CD4-positive, alpha-beta T cell (primary cell): ENCODE measurements at places on chromosomes 5 and 9.

GRCh38 chr9:105264380-105264779, 19.9 kb downstream of the SLC44A1 start:
- DNase-seq = no peak

DNA sequence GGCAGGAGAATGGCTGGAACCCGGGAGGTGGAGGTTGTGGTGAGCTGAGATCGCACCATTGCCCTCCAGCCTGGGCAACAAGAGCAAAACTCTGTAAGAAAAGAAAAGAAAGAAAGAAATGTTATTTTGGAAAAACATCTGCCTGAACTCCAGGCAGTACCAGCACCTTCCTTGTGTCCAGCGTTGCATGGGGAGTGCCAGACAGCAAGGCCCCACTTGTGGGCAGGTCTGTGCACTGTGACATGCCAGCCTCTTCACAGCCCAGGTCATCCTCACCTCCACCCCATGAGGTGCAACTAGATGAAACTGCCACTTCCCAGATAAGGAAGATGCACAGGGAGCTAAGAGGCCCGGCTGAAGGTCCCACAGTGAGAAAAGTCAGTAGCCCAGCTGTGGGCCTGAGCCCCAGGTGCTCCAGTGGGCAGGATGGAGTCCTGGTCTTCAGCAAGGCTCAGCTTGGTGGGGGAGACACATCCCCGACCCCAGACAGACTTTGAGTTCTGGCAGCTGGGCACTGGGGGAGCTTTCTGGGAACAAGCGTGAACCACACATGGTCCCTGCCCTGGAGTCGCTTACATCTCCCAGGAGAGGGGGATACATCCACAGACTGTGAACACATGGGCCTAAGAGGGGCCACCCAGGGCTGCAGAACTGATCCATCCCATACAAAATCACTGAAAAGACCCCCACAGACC, 146.9 kb upstream of the IER5L start:
- DNase-seq = no peak

DNA sequence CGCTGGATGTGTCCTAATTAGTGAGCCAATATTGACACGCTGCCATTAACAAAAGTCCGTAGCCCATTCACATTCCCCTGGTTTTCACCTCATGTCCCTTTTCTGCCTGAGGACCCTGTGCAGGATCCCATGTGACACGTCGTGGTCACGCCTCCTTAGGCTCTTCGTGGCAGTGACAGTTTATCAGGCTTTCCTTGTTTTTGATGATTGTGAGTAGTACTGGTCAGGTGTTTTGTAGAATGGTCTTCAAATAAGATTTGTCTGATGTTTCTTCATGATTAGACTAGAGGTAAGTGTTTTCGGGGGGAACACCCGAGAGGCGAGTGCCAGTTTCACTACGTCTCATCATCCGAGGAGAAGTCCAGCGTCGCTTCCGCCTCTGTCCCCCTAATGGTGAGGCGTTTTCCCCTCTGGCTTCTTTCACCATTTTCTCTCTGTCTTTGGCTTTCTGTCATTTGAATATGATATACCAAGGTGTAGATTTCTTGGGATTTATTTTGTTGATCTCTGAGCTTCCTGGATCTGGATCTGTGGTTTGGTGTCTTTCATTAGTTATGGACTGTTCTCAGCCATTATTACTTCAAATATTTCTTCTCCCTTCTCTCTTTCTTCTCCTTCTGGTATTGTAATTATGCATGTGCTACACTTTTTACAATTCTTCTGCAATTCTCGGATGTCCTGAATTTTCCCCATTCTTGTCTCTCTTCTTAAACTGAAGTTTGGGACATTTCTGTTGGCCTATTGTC, 57.3 kb downstream of the TRIP13 start:
- no peak for DNase-seq

- no peak for DNase-seq
These were observed 144.5 kb downstream of the GCNT1 start for GRCh38 chr9:76603448-76603895.

- DNase-seq = no peak
These were observed 109.2 kb downstream of the OSTF1 start for GRCh38 chr9:75197561-75197960.

DNA sequence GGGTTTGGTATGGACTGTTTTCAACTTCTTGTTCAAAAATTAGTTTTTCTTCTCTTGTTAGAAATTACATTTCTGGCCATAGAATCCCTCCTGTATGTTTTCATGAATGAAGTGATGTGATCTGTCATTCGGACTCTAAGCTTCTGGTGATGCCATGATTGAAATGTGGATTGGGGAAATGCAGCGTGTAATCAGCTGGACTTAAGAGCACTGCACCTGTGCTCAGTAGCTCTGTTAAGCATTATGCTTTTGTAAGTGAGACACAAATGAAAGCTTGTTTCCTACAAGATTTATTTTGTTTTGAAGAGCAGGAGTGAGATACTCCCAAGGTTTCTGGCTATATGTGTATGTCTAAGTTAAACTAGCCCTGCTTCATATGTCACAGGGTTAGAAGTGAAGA, 24.0 kb upstream of the FAM120AOS start:
- DNase-seq = no peak

DNA sequence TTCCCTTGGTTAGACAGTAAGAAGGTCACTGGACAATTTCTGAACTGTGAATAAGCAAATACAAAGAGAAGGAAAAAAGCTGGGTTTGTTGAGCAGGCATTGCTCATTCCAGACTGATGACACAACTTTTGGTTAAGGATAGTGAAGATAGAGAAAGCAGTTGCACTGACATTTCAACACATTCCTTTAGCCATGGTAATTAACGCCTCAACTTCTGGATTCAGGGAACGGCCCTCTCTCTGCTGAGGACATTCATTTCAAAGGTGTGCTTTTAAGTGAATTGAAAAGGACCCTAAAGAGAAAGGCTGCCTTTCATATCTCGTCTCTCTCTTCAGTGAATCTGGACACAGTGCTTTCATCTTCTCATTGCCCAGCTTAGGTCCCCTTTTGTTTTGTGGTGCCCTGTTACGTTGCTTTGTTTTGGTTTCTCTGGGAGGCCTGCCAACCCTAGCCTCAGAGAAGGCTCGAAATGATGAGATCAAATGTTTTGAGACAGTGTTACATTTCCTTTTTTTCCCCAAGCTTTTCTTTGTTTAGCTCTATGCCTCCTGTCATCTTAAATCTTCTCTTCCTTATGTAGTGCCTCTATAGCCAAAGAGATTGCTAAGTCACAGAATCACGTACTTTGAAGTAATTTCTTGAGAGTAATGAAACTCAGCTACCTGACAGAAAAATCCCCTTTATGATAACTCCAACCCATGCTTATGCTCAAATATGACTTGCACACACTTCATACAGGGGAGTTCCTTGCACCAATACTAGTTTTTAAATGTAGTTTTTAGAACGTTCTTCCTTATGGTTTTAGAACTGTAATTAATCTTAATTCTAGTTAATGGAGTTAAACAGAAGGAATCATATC, 94.4 kb upstream of the IFNE start:
- peak; percentile 19 for DNase-seq

DNA sequence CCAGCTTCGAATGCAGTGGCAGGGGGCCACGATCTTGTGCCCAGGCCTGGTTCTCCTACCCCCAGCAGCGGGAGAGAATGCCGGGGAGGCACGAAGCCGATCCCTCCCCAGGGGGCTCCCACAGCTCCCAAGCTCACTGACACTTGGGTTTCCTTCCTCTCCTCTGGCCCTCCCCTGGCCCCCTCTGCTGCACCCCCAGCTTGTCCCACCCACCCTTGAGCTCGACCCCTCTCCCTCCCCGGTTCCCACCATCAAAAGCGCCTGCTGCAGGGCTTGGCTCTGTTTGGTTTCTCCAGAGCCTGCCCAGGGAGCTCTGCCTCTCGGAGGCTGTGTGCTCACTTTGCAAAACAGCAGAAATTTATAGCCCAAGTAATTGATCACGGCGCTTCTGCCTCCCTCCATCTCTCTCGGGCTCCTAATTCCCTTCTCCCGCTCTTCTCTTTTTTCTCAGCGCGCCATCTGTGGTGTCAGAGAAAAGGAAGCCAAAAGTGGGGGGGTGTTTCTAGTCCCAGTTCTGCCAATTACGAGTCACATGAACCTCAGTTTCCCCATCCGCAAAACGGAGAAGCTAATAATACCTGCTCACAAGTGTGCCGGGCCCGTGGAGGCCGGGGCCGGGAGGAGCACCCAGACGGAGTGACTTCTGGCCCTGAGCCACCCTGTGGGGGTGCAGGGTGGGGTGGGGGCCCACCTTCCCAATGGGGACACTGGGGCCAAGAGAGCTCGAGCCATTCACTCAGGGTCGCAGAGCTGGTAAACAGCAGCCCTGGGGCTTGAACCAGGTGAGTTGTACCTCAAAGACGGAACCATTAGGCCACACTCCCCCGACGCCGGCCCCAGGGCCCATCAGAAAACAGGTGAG, 141.2 kb upstream of the IER5L start:
- no peak for DNase-seq

DNA sequence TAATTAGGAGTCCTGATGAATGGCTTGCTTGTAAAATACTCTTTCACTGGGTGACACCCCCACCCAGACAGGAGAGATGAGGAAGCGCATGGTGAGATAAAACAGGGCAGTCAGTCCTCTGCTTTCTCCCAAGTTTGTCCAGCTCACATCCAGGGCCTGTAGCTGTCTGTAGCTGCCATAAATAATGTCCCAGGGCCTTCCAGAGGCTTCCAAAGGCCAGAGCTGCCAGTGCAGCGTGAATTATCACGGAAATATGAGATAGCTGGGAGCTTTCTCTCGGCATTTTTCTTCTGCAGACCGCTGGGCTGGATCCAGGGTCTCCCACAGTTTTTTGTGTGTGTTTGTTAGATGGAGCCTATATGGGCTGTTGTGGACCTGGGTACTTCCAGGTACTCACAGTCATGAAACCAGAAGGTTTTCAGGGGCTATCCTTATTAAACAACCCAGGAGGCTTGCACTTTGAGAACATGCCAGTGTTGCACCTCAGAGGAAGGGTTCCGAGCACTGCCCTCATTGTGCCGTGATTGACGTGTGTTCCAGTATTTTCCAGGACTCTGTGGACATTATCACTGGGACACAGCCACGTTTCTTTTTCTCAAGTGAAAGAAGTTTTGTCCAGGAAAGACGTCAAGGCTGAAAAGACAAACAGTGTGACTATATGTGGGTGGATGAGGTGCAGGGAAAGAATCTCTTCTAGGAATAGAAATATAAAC, 117.5 kb downstream of the FGF1 start:
- DNase-seq = no peak

DNA sequence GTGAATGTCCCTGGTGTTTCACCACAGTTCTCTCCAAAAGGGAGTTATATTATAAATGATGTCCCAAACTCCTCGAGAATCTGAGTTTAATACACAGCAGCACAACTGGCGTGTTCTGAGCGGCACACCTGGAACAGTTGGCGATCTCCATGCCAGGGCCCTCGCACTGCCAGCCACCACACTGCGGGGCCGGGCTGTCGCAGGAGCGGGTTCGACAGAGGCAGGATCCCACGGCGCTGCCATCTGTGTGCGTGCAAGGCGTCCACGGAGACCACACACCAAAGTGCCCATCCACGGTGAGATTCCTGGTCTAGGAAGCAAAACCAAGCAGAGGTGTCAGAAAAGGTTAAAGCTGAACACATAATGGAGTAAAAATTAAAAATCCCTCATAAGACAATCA, 423.3 kb downstream of the SEMA5A start:
- no peak for DNase-seq

GRCh38 chr5:122656160-122656559, 118.7 kb upstream of the SNX2 start:
- no peak for DNase-seq

DNA sequence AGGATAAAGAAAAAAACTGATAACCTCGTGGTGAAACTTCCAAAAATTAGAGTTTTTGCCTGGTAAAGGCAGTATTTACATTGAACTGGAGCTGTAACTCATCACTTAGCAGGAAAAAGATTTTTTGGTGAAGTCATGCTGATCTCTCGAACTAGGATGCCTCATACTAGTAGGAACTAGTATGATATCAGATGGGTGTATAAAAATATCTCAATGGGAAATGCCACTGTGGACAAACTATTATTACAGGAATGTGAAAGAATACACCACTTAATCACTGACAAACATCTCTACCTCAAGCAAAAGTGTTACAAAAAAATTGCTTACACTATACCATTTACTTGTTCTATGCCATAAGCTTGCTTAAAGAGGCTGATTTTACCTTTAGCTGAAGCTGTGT, 28.4 kb downstream of the RFX3 start:
- no peak for DNase-seq

GRCh38 chr5:100609594-100609993, 74.4 kb downstream of the FAM174A start:
- DNase-seq = no peak

DNA sequence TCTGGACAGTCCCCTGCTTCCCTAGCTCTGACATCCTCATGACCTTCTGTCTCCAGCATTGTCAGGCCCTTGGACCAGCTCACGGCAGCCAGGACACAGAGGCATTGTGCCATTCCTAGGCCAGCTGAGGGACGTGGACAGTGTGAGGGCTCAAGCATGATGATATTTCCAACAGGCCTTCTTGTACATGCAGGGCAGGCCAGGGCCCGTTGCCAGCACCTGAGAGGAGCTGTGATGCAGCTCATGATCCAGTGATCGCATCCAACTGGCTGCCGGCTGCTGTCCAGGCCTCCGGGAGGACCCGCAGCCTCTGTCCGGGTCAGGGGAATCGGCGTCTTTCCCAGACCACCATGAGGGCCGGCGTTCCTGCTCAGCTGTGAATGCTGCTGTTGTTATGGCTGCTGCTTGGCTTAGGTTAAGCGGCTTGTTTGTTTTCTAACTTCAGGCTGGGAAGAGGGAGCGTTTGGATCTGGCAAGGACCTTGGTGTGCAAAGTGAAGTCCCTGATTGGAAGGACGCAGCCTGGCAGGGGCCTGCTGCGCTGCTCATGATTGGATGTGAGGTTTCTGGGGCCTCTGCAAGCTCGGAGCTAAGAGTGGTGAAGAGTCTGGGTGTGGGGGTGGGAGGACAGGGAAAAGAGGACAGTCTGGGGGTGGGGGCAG, 53.8 kb downstream of the PDZD2 start:
- DNase-seq = no peak

DNA sequence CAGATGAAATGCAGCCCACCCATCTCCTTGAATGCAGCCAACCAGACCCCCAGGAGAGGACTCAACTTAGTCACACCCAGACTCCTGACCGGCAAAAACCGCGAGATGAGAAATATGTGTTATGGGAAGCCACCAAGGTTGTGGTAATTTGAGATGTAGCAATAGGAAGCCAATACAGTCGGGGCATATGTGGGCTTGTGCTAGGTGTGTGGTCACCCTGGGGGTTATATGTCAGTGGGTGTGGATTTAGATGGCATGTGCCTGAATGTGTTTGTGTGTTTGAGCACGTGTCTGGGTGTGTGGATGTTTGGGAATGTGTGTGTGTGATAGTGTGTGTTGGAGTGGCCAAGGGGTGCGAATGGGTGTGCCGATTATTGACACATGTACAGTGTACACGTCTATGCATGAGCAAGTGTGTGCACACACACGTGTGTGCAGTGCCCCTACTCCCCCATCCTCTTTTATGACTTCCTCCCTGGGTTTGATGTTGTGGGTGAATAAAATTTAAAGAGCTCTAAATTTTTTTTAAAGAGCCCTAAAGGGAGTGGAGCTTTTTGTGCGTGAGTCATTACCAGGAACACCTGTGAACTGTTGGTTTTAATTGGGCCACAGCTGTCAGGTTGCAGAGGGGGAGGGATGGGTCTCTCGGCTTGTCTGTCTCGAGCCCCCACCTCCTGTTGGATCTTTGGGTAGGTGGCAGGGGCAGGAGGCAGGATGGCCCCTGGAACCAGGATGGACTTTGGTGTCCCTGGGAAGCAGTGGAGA, 86.8 kb downstream of the LHX2 start:
- DNase-seq = no peak

- no peak for DNase-seq
These were observed 122.9 kb downstream of the TMEM174 start for GRCh38 chr5:73295921-73296320.
